Stimulated activated CD4-positive, alpha-beta T cell treated with anti-CD3 and anti-CD28 coated beads, Interleukin-12 subunit alpha, Interleukin-12 subunit beta, amount 100 ng/mL, for 48 hours (primary cell): ENCODE measurements at places on chromosomes 6 and 20.

GRCh38 chr20:32337937-32338661 is 20.0 kb upstream of the ASXL1 start:
- DNase-seq = no peak

GRCh38 chr6:75874224-75874623 is 125.2 kb downstream of the MYO6 start:
- no peak for DNase-seq

- DNase-seq = no peak
Measured at GRCh38 chr6:38782616-38783015, 67.5 kb downstream of the DNAH8 start.

- no peak for DNase-seq
Measured at GRCh38 chr6:69026243-69026642, 391.2 kb downstream of the ADGRB3 start.

GRCh38 chr6:131059486-131059885 is 3.6 kb downstream of the EPB41L2 start:
- no peak for DNase-seq
